Activated CD4-positive, alpha-beta T cell treated with anti-CD3 and anti-CD28 coated beads, Interleukin-2, amount 10 ng/mL, durations not matched to agents 7 days and 5 days (primary cell): ENCODE measurements at places on chromosomes 16 and 17. TPM values are rescaled to one million over a fixed set of nuclear protein-coding genes. Genes with fewer than 3 reads are reported as not detected.

Gene KRTAP9-4
- total RNA-seq, result not detected

Gene C17orf50
- total RNA-seq, result not detected

Gene ARHGAP44
- 0.37 TPM for total RNA-seq

Gene GNG13
- not detected for total RNA-seq

Gene ITGA2B
- total RNA-seq, result 0.47 TPM

Gene ALOX15B
- total RNA-seq, result not detected

Gene PIK3R6
- 6.2 TPM for total RNA-seq

Gene TIGD7
- 3.6 TPM for total RNA-seq

Gene ZACN
- total RNA-seq, result not detected

Gene TEN1
- total RNA-seq, result 17.1 TPM

DNA sequence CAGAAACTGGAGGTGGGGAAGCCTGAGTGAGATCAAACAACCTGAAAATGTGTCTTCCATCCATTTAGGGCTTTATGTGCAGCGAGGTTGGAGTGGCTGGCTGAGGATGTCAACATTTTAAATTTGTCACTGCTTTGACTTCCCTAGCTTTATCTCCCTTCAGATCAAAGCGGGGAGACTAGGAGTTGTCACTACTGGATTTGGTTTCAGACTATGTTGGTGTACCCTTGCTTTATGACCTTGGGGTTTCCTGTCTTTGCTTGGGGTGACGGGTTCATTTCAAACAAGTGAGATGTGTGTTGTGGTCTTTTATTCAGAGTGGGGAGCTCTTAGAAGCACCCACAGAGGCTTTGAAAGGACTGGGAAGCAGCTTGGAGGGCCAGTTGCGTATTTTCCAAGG lies 25.6 kb downstream of the MSI2 start:
- peak; percentile 64 for DNase-seq
- peaks cover 85% of the 10 kb centered on the region for H3K4me1 ChIP-seq
- H3K4me3 ChIP-seq, result peak overlapping the region; percentile 18
- H3K27ac ChIP-seq, result peak overlapping the region; percentile 52
- peaks cover 42% of the 10 kb centered on the region for H3K36me3 ChIP-seq

- H3K27ac ChIP-seq, result no peak overlapping the region
- H3K4me3 ChIP-seq, result no peak overlapping the region
- peaks cover 14% of the 10 kb centered on the region for H3K4me1 ChIP-seq
- no peak for DNase-seq
- no peaks in the 10 kb centered on the region for H3K27me3 ChIP-seq
- no peaks in the 10 kb centered on the region for H3K36me3 ChIP-seq
Measured at GRCh38 chr17:8189041-8189710, 804 bp downstream of the BORCS6 start.

- H3K4me3 ChIP-seq, result no peak overlapping the region
- H3K36me3 ChIP-seq, result no peaks in the 10 kb centered on the region
- no peak overlapping the region for H3K27ac ChIP-seq
- no peaks in the 10 kb centered on the region for H3K4me1 ChIP-seq
Measured at GRCh38 chr17:5800646-5801045, 216.3 kb upstream of the NLRP1 start.

DNA sequence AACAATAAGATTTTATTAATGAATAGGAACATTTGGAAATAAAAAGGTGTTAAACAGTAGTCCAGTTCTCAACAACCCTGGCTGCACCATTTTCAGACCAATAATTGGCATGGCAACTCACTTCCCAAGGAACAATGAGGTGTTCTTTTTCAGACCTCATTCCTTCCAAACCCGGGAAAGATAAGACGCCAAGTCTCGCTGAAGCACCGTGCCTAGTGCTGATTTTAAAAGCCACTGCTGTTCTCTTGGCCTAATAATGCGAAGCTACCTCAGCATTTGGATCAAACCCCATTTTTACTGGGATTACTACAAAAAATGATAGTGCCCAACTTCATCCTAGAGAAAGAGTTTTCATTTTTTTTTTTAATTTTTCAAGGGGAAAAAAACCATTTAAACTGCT lies 75.2 kb upstream of the NOL11 start:
- no peaks in the 10 kb centered on the region for H3K4me1 ChIP-seq
- H3K36me3 ChIP-seq, result peaks cover 5% of the 10 kb centered on the region
- H3K27ac ChIP-seq, result no peak overlapping the region
- DNase-seq, result no peak
- no peak overlapping the region for H3K4me3 ChIP-seq
- H3K27me3 ChIP-seq, result no peaks in the 10 kb centered on the region

DNA sequence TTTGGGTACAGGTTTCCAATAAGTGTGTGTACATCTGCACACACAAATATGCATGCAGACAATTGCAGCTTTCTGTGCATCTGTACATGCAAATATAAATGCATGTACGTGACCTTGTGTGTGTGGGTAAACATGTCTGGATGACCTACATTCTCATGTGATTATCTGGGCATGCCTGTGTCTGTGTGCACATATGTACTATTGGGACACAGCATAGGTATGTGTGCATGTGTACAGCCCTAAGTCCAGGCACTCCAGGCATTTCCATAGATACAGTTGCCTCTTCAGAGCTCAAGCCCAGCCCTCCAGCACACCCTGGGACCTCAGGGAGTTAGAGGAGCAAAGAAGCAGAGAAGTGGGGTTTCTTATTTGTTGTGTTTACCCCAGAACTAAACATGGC lies 7.1 kb upstream of the GP2 start:
- no peaks in the 10 kb centered on the region for H3K36me3 ChIP-seq
- no peak for DNase-seq
- no peak overlapping the region for H3K27ac ChIP-seq
- no peaks in the 10 kb centered on the region for H3K27me3 ChIP-seq

DNA sequence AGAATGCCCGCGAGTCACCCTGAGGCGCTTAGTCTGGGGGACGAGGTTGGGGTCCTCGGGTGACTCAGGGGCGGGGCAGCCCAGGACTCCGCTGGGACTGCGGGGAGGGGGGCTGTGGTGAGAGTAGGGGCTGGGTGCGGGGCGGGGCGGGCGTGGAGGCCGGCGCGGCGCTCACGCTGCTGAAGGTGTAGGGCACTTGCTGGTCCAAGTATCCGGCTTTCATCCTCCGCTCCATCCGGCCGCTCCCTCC lies 832 bp downstream of the ETV4 start:
- H3K27me3 ChIP-seq, result peaks cover 64% of the 10 kb centered on the region
- H3K4me1 ChIP-seq, result peaks cover 16% of the 10 kb centered on the region
- peak overlapping the region; percentile 52 for H3K4me3 ChIP-seq

DNA sequence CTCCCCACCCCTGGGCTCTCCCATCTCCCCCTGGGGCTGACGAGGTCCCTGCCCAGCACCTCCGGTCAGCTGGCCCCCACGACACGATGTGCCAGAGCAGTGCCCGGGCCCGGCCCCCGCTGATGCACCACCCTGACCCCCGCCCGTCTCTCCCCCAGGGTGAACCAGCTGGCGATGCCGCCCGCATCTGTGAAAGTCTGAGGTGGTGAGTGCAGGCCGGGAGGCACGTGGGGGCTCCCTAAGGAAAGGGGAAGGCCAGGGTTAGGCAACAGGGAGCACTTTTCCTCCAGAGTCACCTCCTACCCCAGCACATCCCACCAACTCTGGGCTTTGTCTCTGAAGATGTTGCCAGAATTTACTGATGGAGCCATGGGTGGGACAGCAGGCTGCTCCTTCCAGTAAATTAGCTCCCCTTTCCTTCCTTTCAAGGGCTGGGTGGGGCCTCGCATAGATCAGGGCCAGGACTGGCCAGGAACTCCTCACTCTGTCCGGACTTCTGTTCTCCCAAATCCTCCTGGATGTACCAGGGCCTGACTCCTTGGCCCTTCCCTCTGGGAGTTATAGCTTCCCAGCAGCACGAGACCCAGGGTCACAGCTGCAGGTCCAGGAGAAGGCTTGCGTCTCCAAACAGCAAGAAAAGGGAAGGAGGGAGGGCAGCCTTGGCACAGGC lies 18.3 kb downstream of the MYBBP1A start:
- DNase-seq, result no peak
- peaks cover 4% of the 10 kb centered on the region for H3K27me3 ChIP-seq
- H3K36me3 ChIP-seq, result peaks cover 3% of the 10 kb centered on the region

- DNase-seq, result no peak
- no peak overlapping the region for H3K27ac ChIP-seq
- H3K4me3 ChIP-seq, result no peak overlapping the region
- no peaks in the 10 kb centered on the region for H3K27me3 ChIP-seq
- no peaks in the 10 kb centered on the region for H3K36me3 ChIP-seq
Measured at GRCh38 chr17:15112846-15113617, 152.1 kb downstream of the PMP22 start.

DNA sequence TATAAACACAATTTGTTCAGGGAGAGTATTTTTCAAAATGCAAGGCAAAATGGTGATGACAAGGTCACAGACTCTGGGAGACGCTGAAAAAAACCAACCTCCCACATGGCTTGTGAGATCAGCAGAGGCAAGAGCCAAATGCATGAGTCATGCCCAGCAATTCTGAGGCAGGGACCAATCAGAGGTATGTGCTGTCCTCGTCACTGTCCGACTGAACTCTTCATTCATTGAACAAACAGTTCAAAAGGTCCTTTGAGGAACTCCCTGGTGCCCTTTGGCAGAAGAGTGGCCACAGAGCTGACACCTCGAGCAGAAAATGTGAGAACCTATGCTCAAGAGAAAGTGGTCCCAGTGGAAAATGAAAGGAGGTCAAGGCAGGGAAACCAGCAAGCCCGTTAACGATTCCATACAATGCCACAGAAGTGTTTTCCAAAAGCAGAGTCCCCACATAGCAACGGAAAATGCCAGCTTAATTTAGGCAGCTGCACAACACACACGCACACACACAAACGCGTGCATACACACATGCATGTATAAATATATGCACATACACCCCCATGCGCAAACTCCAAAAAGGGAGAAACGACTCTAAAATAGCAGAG lies 50.9 kb downstream of the CDH11 start:
- no peak overlapping the region for H3K4me3 ChIP-seq
- no peaks in the 10 kb centered on the region for H3K36me3 ChIP-seq
- H3K4me1 ChIP-seq, result no peaks in the 10 kb centered on the region
- no peaks in the 10 kb centered on the region for H3K27me3 ChIP-seq
- no peak for DNase-seq

GRCh38 chr17:9236286-9237052 lies 215.2 kb downstream of the NTN1 start:
- no peaks in the 10 kb centered on the region for H3K27me3 ChIP-seq
- peaks cover 16% of the 10 kb centered on the region for H3K4me1 ChIP-seq
- H3K4me3 ChIP-seq, result no peak overlapping the region
- no peak overlapping the region for H3K27ac ChIP-seq
- no peak for DNase-seq

- H3K27ac ChIP-seq, result no peak overlapping the region
- H3K4me1 ChIP-seq, result peaks cover 8% of the 10 kb centered on the region
- no peak for DNase-seq
- no peak overlapping the region for H3K4me3 ChIP-seq
- H3K36me3 ChIP-seq, result peaks cover 2% of the 10 kb centered on the region
Measured at GRCh38 chr17:15659663-15660062, 24.4 kb downstream of the TRIM16 start.

DNA sequence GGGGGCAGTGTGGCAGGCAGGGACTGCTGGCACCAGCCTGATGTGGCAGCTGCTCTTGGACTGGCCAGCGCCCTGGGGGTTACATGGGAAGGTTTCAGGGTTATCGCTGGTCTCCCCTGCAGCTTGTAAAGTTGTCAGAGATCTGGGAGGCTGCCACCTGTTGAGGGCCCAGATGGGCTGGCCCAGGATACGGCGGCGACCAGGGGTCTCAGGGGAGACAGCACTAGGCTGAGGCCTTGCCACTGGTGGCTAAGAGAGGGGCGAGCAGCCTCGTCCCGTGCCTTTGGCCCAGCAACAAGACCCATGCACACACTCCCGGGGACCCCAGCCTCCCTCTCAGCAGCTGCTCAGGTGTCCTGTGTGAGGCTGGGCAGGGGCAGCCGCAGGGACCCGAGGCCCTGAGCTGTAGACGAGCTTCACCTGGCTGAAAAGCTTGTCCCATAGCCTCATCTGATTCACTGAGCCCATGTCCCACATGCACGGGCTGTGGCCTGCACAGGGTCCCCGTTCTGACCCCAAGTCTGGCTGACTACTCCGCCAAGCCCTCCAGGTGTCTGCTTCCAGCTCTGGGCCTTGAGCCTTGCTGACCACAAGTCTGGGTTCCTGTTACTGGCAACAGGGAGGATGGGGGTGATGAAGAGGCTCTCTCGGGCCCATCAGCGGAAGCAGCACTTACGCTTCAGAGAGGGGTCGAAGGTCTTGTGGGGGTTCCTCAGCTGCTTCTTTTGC lies 6.2 kb downstream of the DUS1L start:
- H3K4me1 ChIP-seq, result peaks cover 5% of the 10 kb centered on the region
- no peak for DNase-seq
- H3K27me3 ChIP-seq, result no peaks in the 10 kb centered on the region
- H3K4me3 ChIP-seq, result no peak overlapping the region

DNA sequence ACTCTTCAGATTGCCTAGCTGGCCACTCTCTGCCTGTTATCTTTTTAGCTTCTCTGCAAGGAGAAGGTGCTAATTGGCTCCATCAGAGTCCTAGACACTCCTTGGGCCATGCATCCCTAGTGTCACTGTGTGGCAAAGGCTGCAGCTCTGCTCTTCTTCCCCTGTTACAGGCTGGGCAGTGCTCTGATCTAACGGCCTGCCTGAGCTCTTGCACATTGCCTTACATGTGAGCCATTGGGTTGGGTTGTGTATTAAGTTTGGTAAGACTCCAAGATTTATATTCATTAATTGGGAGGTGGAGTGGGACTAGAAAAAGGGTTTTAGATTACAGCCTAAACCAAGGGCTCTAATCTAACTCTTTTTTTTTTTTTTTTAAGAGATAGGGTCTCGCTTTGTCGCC lies 23.0 kb upstream of the SYT17 start:
- H3K4me1 ChIP-seq, result no peaks in the 10 kb centered on the region
- no peak overlapping the region for H3K4me3 ChIP-seq
- H3K36me3 ChIP-seq, result no peaks in the 10 kb centered on the region
- no peak overlapping the region for H3K27ac ChIP-seq
- DNase-seq, result no peak
- peaks cover 15% of the 10 kb centered on the region for H3K27me3 ChIP-seq

GRCh38 chr17:75498726-75499213 lies 16.6 kb downstream of the CASKIN2 start:
- peaks cover 2% of the 10 kb centered on the region for H3K36me3 ChIP-seq
- no peaks in the 10 kb centered on the region for H3K27me3 ChIP-seq
- peak overlapping the region; percentile 69 for H3K27ac ChIP-seq
- no peak overlapping the region for H3K4me3 ChIP-seq

- DNase-seq, result no peak
- no peaks in the 10 kb centered on the region for H3K4me1 ChIP-seq
- H3K4me3 ChIP-seq, result no peak overlapping the region
- H3K36me3 ChIP-seq, result peaks cover 4% of the 10 kb centered on the region
Measured at GRCh38 chr16:72428681-72429376, 256.9 kb upstream of the PMFBP1 start.

GRCh38 chr17:31967648-31968047 lies 30.8 kb downstream of the SUZ12 start:
- DNase-seq, result no peak
- peaks cover 9% of the 10 kb centered on the region for H3K4me1 ChIP-seq
- H3K36me3 ChIP-seq, result peaks cover 25% of the 10 kb centered on the region

DNA sequence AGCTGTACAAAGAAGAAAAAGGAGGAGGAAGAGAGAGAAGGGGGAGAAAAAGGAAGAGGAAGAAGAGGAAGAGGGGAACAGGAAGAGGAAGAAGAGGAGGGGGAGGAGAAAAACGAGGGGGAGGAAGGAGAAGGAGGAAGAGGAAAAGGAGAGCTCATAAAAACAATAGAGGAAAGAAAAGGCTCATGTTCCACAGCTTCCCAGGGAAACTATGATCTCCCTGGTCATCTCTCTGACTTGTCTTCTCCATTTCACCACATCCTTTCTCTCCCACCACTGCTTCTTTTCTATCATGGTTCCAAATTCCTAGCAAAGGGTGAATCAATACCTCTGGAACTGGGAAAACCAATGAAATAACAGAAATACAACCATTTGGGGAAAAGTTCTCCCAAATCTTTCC lies 254.1 kb upstream of the ERCC4 start:
- H3K27ac ChIP-seq, result no peak overlapping the region
- DNase-seq, result no peak
- no peaks in the 10 kb centered on the region for H3K27me3 ChIP-seq
- H3K4me3 ChIP-seq, result no peak overlapping the region
- no peaks in the 10 kb centered on the region for H3K36me3 ChIP-seq
